Erythroblast (primary cell): ENCODE measurements at places on chromosomes 5 and 9.

DNA sequence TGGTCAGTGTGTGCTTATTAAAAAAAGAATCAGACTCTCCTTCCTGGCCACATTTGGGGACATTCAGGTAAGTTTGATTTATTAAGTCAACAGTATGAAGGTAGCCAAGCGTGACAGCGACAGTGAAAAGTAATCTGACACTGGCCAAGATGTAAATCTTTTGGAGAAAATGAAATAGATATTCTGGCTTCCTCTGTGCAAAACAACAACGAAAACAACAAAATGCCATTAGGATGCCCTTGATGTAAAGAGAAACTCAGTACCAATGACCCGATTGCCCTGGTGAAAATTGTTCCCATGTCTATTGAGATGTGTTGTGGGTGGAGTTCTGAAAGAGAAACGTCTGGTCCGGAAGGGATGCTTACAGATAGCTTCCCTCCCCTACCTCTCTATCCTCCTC lies 267.8 kb downstream of the MAT2B start:
- no peak for DNase-seq

DNA sequence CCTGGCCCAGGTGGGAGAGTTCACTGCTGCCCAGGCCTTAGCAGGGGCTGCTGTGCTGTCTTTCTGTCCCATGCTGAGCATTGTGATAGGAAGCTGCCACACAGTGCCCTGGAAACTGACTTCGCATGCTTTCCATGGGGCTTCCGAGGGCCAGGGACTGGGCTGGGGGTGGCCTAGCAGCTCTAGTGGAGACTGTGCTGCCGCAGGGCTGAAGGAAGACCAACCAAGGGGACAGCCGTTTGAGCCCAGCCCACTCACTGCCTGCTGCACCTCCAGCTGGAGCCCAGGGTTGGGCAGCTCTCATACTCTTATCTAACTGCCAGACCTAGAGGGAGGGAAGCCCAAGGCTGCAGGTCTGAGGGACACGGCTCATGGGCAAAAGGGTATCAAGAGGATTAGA lies 79.2 kb downstream of the RGS3 start:
- DNase-seq, result peak; percentile 85

DNA sequence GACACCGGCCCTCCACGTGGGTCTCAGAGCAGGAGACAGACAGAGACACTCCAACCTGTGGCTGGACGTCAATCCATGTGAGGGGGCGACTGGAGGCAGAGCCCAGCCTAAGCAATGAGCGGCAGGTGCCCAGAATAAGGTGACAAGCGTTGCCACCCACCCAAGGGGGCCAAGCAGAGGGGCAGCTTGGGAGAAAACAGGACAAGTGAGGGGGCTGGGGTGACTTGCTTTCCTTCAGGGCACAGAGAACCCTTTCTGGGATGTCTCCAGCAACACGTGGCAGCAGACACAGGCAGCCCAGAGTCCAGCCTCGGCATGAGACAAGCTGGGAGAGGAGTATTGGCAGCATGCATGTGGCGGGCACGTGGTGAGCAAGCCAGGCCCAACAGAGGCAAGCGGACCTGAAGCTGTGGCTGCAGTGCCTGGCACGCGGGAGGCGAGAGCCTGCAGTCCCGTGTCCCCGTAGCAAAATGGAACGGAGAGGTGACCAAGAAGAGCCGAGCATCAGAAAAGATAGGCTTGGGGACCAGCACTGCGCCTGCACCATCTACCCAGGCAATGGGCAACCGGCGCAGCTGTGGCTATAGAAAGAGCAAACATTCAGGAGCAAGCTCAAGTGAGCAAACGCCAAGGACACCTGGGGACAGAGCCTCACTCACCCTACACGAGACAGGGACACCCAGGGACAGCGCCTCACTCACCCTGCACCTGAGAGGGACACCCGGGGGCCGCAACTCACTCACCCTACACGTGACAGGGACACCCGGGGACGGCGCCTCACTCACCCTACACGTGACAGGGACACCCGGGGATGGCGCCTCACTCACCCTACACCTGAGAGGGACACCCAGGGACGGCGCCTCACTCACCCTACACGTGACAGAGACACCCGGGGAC lies 6.2 kb downstream of the TERT start:
- no peak for DNase-seq

DNA sequence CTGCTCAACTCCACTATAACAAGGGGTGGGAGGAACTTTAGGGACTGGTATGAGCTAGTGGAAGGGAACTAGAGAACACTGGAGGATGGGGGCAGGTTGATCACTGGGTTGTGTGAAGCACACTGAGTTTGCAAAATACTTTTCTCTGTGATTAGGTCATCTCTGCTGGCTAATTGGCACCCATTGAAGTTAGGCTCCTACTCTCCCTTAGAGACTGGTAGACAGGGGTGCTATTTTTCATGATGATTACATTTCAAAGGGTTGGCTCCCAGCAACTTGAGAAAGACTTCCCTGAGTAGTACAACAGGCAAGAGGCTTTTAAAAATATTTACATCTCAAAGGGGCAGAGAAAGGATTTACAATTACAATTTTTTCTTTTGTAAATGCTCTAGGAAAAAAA lies 50.4 kb upstream of the MTAP start:
- no peak for DNase-seq

GRCh38 chr5:151953833-151954232 lies 29.2 kb upstream of the GLRA1 start:
- no peak for DNase-seq

DNA sequence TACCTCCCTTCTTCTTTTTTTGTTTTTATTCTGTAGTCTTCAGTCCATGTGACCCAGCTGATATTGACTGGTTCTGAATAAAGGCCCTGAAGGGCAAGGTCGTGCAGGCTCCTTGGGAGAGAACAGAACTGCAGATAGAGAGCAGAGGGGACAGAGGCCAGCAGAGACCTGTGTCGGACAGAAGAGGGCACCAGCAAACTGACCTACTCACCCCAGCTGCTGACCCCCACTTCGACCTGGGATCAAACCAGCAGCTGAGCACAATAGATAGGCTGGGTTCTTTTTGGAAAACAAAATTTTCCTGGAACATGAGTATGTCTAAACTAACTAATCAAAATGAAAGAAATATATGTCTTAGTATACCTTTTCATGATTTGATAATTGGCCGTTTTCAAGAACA lies 695.1 kb downstream of the NR2F1-AS1 start:
- no peak for DNase-seq

DNA sequence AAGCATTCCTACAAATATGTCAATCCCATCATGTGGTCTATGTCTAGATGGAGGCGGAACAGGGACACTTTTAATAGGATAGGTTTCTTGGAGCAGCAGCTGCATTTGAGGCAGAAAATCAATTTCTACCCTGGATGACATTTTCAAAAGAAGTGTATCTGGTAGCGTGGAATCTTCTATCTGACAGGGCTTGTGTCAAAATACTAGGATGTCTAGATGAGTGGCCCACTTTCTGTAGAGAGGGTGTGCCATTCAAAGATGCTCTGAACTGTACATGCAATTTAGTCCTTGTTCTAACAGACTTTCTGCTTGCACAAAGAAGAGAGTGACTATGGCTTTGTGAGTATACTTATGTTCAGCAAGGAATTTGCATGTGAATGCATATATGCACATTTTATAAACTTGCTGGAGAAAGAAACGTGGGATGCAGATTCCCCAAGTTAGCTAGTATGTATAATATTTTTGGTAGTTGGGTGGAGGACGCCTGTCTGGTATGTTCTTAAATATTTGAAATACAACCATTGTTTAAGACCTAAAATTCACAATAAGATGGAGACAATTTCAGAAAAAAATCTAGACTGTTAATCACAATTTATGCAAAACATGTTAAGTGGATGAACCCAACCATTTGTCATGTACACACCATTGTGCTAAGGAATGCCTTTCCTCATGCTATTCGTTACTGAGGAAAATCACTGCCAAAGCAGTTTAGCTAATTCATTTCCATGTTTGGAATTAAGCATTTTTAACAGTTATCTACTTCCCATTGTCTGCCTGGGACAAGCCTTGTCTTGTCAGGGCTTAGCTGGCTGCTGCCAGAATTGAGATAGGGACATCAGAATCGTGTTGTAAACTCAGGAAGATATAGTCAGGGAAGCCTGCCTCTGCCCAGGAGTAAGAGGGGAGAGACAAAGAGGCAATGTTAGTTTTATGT lies 129.1 kb upstream of the MEF2C start:
- DNase-seq, result no peak

DNA sequence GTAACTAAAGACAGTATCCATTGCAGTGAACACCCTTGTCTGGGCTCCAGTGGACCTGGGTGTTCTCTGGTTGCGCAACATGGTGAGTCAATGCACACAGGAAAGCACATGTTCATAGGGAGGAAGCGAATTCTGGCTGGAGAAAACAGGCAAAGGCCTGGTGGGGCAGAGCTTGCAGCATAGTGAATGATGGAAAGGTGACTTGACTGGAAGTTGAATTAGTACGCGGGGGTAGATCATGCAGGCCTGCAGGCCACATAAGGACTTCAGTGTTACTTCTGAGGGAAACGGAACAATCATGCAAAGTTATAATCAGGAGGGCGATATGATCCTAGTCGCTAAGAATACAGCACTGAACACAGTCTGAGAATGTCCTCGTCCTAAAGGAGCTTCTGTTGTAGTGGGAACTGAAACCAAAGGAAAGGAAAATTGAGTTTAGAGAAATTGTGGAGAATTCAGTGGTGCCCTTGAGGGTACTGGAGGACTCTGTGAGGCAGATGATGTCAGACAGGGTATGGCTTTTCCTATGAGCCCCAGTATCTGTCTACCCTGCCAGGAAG lies 71.9 kb upstream of the RANBP3L start:
- DNase-seq, result no peak

DNA sequence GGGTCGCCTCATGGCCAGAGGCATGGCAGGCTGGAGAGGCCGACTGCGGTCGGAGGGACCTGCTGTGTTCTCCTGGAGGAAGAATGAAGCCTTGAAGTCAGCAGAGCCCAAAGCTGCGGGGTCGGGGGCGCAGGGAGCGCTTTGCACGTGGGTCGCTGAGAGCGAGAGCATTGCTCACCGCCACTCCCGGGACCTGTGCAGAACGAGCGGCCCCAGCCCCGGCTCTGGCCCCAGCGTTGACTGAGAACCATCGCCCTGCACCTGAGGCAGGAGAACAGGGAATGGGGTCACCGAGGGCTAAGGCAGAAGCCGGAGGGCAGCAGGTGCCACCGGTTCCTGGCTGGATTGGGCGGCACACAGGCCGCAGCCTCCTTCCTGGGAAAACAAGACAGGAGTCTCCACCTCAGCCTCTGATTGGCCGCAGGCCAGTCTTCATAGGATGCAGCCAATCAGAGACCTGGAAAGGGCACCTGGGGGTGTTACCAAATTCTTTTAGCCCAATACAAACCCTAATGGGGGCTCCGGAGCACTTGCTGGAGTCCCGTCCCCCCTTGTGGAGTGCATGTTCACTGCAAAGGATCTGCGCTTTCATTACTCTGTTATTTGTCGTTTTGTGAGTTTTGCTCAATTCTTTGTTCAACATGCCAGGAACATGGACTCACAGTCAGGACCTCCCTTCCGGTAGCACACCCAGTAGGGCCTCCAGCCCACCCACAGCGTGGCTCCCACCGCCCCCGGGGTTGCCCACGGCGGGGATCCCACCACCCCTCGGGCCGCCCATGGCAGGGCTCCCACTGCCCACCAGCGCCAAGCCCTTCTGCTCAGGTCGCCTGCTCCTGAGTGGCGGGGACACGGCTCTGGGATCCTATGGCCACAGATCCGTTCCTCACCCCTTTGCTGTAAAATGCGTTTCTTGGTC lies 24.7 kb upstream of the SLC6A19 start:
- DNase-seq, result no peak

GRCh38 chr9:4086119-4087090 lies 213.5 kb downstream of the GLIS3 start:
- DNase-seq, result no peak

DNA sequence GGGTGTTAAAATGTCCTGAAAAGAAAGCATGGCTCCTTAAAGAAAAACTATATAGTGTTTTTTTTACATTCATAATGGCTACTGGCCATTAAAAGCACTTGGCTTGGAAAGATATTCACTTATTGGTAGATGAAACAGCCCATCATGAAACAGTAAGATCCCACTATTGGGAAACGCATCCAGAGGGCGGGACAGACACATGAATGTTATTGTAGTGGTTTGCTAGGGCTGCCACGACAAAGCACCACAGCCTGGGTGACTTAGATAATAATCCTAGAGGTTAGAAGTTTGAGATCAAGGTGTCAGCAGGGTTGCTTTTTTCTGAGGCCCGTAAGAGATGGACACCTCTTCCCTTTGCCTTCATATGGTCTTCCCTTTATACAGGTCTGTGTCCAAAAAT lies 139.4 kb upstream of the ANKH start:
- DNase-seq, result no peak

DNA sequence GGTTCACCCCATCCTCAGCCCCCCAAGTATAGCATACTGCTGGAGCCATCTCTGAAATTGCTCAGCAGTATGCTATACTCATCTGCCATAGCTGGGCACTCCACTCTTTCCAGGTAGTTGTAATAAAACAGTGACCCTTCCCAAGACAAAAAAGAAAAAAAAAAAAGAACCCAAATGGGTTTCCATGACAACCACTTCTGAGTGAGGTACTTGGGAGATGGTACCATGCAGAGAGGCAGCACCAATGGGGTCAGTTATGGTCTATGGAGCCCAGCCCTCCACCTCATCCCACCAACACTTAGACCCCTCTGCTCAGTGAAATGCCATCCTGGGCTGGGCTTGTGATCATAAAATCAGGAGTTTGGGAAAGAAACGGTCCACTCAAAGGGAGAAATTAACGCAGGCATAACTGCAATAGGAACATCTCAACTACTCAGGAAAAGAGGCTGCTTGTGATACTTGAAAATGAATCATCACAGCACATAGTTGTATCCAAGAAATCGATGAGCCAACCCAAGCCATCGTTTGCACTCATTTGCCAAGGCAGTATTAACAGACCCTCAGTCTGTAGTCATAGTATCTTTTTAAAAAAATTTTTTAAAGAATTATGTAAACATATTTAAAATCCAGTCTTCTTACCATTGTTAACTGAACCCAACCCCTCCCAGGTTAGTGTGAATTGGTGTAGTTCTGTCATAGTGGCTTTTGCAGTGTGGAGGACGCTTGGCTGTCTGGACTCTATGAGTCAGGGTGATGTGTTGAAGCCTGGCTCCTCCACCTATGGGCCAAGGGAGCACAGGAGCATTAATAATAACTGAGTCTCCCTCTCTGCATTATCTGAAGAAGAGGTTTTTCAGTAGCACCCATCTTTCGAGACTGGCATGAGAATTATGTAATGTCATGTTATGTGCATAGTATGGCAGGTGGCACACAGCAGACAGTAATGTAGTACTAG lies 402.7 kb downstream of the SPOCK1 start:
- DNase-seq, result no peak

- no peak for DNase-seq
These were observed 12.5 kb downstream of the SQSTM1 start for GRCh38 chr5:179833056-179833708.

GRCh38 chr9:99105152-99106043 lies 485 bp downstream of the TGFBR1 start:
- peak; percentile 79 for DNase-seq

DNA sequence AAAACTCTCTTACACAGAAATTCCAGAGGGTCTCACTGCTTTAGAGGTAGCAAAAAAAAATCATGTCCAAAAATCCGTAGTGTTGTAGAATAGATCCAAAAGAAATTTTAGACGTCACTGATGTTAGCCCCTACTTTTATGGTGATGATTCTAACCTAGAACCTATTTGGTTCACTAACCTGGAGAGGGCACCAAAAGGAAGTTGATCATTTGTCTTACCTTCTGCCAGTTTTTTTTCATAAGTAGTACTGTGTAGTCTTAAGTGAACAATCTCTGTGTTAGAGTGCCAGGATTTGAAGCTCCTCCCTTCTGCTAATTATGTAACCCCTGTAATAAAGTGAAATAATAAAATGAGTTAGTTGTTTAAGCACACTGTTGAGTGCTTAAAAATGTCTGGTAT lies 215.2 kb downstream of the SMARCA2 start:
- DNase-seq, result no peak

- peak; percentile 66 for DNase-seq
These were observed 11.6 kb downstream of the SSBP2 start for GRCh38 chr5:81739291-81739690.
